ENCODE measurements at places on chromosomes 11 and 22.

DNA sequence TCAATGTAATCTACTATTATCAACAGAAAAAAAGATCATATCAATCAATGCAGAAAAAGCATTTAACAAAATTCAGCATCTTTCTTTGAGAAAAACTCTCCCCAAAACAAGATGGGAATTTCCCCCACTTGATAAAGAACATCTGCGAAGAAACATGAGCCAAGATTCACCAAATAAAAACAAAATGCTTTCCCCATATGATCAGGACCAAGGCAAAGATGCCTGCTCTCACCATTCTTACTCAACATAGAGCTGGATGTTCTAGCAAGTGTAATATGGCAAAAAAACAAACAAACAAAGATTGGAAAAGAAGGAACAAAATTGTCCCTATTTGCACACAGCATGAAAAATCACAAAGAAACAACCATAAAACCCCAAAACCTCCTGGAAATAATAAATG, 23.4 kb downstream of the SHANK2 start:
- no peak for DNase-seq

- no peak for DNase-seq
Observed at GRCh38 chr11:45394294-45395085, 108.3 kb upstream of the SYT13 start.

GRCh38 chr22:41501209-41501608, 32.3 kb downstream of the ACO2 start:
- DNase-seq: no peak

DNA sequence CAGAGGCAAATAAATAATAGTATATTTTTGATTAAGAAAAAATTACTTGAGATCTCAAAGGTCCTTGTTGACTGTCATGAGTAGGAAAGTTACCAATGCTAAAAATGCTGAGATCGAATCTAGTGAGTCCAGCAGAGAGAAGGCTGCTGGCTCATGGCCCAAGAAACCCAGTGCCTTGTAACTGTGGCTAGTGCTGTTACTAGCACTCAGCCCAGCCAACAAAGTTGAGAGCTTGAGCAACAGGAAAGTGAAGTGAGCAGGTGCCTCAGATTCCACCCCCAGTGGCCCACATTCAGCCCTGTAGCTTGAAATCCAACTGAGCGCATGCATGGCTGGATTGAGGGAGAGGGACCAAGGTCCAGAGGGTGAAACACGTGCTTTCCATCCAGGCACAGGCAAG, 398.2 kb downstream of the SHANK2 start:
- DNase-seq: peak; percentile 68

DNA sequence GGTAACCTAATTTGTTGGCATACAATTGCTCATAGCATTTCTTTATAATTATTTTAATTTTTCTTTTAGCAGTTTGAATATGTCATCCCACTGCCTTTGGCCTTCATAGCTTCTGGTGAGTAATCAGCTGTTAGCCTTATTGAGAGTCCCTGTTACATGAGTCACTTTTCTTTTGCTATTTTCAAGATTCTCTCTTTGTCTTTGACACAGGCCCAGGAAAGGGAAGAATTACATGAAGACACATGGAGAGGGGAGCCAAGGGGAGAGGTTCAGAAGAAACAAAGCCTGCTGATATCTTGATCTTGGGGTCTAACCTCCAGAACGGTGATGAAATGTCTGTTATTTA, 418.2 kb downstream of the METTL15 start:
- DNase-seq: no peak

DNA sequence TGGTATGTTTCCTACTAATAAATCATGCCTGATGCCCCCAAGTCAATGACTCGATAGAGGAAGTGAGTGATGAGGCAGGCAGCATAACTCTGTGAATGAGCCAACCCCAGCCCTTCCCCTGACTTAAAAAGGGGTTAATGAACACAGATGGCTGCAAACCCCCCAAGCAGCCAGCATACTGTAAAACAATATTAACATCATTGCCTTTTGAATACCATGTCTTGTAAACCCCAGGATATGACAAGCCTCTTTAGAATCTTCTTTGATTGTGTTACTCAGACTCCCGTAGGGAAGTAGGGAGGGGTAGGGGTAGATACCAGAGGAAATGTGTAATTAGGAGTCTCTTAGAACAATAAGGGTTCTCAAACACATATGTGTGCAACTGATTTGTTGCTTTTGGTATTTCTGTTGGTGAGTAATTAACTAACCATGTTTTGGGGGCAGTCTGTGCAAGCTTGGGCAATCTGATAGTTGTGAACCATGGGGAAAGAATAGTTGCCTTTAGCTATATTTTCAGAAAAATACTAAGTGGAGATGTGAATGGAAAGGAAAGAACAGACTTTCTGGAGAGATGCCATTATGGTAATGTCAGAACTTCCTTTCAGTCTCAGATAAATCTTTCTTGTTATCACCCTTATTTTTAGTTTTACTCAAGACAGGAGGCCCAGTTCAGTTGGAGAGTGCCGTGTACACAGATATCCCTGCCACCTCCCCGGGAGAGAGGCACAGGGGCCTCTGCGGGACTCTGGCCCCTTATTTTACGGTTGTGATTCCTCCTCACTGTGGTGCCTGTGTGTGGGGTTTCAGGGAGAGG, 701.8 kb downstream of the NTM start:
- no peak for DNase-seq

DNA sequence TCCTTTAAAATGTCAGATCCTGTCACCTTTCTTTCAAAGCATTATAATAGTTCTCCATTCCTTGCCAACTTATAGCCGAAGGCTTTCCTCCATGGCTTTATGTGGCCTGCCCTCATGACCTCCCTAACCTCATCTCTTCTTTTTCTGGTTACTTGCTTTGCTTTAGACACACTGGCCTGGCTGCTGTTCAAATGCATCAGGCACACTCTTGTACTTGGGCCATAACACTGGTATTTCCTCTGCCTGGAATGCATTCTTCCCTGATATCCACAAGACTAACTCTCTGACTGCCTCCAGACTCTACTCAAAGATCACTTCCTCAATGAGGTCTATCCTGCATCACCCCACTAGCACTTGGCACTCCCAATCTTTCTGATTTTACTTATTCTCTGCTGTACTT, 710.3 kb downstream of the KCNA4 start:
- no peak for DNase-seq

DNA sequence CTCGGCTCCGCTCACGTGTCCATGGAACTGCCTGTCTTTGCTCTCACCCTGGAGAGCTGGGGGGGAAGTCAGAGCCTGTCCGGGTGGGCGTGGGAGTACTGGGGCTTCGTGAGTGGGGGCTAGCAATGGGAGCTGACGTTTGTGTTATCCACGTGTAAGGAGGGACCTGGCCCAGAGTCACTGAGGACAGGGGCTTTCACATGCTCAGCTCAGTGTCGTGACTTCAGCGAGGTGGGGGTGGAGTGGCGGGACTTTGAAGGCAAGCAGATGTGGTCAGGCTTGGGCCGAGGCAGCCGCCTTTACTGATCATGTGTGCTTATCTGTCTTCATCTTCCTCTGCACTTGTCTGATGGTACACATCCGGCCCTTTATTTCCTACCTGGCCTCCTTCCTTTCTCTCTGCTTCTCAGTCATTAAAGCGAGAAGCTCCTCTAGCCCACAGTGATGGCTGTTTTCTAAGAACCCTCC, 113.1 kb upstream of the NNMT start:
- DNase-seq: no peak

- no peak for DNase-seq
Observed at GRCh38 chr11:8224711-8225110, 39.0 kb downstream of the LMO1 start.

DNA sequence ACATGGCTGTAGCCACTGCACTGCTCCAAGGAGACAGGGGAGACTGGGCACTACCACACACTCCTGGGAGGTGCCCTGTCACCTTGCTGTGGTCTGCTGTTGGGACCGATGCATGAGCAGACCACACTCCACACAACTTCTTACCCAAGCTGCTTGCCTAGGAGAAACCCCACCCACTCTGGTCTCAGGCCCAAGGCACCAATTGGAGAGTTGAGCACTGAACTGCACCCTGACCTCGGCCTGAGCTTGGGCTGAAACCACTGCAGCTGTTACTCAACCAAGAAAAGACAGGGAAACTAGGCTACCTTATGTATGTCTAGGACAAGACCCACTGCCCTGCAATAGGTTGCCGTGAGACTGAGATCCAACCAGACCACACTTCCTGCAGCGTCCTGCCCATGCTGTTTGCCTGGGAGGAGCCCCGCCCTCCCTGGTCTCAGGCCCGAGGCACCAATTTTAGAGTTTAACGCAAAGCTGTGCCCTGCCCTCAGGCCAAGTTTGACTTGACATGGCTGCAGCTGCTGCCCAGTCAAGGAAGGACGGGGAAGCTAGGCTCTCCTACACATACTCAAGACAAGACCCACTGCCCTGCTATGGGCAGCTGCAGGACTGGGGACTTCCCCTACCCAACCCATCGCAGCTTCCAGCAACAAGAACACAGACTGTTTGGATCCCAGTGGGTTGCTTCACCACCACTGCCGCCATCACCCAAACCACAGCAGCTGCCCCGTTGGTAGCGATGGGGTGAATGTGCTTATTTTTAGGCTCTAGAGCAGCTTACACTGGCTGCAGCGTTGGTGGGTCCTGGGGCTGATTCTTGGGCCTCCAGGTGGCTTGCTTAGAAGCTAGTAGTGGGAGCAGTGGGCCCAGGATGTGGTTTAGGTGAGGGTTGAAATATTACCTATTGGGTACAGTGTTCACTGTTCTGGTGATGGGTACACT, 66.8 kb downstream of the BRD1 start:
- DNase-seq: peak; percentile 7

DNA sequence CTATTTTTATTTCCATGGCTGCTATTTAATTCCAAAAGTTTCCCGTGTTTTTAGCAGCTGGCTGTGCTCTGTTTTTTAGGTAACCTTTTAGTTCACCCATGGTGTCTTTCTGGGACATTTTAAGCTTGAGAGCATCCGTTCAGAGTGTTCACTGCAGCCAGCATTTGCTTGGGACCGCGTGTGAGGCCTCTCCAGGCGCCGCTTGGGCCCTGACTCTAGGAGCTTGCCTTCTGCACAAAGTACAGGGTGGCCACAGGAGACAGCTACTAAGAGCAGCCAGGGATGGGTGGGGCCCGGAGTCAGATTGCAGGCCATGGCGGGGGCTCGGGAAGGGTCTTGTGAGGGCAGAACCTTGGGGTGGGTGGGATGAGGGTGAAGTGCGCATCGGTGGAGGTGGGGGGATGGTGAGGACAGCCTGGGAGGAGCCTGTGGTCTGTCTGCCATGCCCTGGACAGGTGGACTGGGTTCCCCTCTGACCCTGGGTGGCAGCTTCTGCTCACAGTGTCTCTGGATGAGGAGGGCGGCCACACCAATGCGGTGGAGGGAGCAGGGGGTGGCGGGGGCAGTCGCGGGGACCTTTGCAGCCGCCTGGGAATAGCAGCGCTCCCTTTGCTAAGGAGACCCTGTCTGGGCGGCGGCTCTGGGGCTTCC, 288.1 kb downstream of the TBC1D22A start:
- no peak for DNase-seq
